ENCODE measurements at places on chromosomes 2 and 18.
A peak's percentile ranks its signal among the peaks of the same experiment; 100 is the strongest.

- ATAC-seq = peak; percentile 81
These were observed 90.7 kb downstream of the STK39 start for GRCh38 chr2:168156661-168157060.

DNA sequence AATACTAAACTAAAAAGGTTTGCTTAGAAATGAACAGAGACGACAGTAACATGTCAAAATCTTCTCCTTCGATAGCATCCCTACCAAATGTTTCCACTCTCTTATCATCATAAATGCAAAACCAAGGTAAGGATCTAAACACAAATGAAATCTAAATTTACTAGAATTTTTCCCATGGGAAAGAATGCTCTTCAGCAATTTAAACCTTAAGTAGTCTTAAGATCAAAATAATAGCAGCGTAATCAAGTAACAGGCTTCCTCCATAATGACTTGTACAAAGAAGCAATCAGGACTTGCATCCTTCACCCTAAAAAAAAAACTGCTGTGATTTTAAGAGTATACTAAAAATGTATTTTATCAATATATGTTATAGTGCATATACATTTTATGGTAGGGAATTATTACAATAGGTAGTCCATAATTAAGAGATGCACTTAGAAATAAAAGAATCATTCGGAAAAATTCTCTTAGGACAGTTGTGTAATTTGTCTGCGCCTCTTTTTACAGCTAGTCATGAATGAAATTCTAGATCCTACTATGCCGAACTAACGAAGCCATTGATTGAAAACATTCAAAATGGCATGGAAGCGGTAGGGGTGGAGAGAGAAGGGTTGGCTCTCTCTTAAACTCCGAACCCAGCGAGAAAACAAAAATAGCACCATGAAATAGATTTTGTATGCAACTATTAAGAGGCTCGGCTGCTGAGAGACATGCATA lies 1.3 kb downstream of the PGAP1 start:
- peak; percentile 10 for ATAC-seq

GRCh38 chr2:241381872-241382271 lies 25.8 kb downstream of the FARP2 start:
- peak; percentile 45 for ATAC-seq

DNA sequence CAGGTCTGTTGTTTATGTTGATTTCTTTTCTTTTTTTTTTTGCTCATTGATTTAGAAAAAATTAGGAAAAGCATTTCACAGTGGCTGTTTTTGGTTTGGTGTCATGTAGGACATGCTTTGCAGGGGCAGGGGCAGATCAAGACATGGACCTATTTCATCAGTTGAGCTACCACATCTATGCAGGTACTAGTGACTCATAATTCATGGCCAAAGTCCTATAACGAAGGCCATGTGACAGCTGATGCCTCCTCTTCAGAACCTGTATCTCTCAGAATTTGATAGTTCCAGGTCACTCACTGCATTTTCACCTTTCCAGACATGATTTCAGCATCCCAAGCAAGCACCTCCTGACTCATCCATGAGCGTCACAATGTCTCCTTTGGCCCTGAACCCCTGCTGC lies 195.8 kb downstream of the ALK start:
- ATAC-seq = no peak

DNA sequence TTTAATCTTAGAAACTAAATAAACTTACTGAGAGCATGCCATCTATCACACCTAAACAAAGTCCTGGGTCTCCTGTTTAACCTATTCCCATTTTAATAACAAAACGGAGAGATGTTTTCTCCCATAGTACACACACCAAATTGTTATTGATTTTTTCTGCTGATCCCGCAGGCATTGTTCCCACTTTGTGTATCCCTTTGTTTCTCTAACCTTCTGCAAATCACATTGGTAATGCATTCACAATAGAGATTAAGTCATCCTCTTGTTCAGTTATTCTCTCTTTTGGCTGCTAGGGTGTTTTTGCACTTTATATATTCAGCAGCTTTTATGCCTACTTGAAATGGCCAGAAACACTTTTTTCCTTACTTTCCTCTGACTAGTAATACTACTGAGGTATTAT lies 1071.9 kb upstream of the CDH2 start:
- no peak for ATAC-seq

DNA sequence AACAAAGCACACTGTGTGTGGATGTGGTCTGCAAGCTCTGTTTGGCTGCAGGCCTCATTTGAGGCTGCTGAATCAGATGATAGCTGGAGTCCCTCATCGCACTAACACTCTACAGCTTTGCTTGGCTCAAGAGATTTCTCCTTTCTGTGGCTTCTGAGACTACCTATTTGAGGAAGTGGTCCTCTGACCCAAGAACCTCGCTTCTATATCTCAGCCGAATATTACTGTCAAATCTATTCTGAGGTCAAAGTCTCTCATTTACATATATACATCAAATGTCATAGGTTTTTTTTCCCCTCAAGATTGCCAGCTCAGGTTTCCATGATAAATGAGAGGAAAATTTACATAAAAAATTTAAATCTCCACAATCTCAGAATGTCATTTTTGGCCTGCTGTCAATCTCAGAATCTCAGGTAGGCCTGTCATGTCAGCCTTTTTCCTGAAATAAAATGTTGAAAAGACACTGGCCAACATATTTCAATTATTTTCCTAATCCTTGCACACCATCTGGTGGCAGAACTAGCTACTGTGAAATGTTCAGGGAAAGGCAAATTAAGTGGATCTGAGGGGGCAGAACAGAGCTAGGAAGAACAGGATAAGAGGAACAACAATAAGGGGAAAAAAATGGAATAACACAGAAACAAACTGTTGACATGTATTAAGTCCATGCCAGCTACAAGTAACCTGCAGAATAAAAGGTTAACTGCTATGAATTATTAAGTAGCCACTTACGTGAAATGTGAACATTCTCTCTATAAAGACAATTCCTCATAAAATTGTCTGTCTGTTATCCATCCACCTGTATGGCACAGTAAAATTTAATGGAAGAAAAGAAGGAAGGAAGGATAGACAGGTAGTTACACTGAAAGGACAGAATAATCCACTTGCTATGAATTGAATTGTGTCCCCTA lies 39.3 kb downstream of the AP1S3 start:
- peak; percentile 89 for ATAC-seq

DNA sequence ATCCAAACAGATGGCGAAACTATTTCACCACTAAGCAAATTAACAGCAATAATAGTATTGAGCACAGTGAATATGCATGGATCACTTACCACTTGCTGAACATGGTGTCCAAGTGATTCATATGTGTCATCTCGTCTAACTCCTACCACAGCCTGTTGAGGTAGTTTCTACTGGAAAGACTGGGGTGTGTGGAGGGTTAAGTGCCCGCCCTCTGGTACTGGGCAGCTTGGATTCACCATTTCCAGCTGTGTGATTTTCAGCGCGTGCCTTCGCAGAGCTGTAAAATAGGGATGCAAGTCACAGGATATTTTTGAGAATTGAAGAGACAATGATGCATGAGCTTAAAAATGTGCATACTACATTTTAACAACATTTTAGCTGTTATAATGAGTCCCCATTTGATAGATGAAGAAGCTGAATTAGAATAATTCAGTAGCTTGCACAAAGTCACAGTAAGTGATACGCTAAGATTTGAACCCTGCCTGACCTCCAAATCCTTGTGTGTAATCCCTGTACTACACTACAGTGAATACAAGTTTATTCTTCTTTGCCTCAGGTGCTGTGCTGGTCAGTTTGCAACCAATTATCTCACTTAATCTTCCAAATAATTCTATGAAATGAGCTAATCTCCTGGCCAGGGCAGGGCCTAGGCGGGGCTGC lies 75.2 kb upstream of the SIX2 start:
- ATAC-seq = no peak

- ATAC-seq = no peak
These were observed 1507.2 kb upstream of the PIK3C3 start for GRCh38 chr18:40447820-40448219.

- ATAC-seq = no peak
These were observed 75.5 kb downstream of the DDX1 start for GRCh38 chr2:15666861-15667808.

DNA sequence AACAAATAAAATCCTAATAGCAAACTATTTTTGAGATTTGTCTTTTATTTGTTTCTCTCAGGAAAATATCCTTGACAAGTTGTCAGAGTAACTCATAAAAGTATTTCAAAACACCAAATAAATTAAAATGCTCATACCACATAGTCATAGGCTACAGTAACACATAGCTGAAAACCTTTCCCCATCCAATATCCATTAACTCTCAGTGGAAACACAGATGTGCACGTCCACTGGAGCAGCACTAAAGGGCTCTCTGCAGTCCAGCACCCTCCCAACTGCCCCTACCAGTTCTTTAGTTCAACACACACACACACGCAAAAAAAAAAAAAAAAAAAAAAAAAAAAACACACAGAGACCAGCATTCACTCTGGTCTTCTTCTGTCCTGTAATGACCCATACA lies 879 bp upstream of the XDH start:
- peak; percentile 54 for ATAC-seq

- no peak for ATAC-seq
These were observed 115.3 kb upstream of the FAM117B start for GRCh38 chr2:202519453-202519852.

- ATAC-seq = no peak
These were observed 213.9 kb downstream of the NDUFA10 start for GRCh38 chr2:239811111-239811781.

- peak; percentile 87 for ATAC-seq
These were observed 90.6 kb upstream of the ARL4C start for GRCh38 chr2:234587341-234588053.

- peak; percentile 75 for ATAC-seq
These were observed 96.0 kb upstream of the TTC39C start for GRCh38 chr18:23918395-23919032.

DNA sequence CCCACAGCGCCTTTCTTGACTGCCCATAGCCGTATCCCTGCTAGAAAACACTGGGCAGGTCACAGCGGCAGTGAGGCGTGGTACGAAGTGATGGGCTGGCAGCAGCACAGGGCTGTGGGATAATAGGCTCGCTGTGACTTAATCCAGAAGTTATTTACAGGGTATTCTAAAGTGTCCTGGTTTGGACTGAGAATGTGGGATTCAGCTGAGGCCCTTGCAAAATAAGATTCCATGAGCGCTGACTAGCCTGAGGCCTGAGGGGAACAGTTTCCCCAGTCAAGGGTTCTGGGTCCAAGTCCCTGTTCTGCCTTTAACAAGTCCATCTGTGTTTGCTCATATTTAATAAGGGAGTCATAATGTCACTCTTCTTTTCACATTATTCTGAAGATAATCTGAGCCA lies 34.6 kb downstream of the SETBP1 start:
- peak; percentile 84 for ATAC-seq

GRCh38 chr2:19728125-19728524 lies 173.7 kb downstream of the TTC32 start:
- no peak for ATAC-seq

GRCh38 chr2:48723129-48723528 lies 32.4 kb downstream of the LHCGR start:
- no peak for ATAC-seq

- no peak for ATAC-seq
These were observed 82.0 kb downstream of the FHOD3 start for GRCh38 chr18:36379435-36379984.

- ATAC-seq = no peak
These were observed 119.8 kb downstream of the RTTN start for GRCh38 chr18:70085641-70086040.

- ATAC-seq = no peak
These were observed 30.1 kb downstream of the INO80C start for GRCh38 chr18:35467624-35468016.

DNA sequence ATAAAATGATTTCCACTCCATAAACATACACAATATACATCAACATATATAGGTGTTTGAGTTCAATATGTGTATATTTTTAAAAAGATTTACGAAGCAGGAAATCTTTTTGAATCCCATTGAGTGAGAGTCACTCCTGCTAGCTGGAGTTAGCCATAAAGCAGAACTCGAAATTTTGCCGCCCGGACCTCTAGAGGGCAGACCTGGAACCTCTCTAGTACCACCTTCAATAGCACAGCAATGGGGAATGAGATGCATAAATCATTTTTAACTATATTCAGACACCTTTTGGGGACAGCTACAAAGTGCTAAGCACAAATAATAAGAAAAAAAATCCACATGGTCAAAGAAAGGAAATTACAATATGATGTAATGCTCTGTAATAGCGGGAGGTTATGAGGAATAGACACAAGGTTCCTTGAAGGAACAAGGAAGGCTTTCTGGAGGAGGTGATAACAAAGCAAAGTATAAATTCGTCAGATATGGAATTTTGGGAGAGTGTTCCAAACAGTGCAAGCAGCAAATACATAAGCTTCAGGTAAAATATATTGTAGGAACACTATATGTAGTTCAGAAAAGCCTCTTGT lies 533.4 kb downstream of the ERBB4 start:
- ATAC-seq = peak; percentile 89

DNA sequence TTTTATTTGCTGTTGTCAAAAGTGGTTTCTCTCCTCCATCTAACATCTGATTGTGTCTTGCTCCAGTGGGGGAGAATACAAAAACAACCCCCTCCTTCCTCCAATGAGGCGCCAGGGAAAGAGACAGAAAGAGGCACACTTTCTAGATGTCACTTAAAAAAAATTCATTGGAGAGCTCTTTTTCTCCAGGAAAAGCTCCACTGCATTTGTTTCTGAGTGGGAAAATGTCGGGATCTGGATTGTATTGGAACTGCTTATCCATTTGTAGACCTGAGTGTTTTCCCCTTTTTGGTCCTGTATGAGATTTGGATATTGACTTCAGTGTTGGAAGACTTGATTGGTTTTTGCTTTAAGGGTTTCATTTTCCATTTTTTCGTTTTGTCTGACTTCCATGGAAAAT lies 995 bp downstream of the MBD5 start:
- ATAC-seq = no peak

DNA sequence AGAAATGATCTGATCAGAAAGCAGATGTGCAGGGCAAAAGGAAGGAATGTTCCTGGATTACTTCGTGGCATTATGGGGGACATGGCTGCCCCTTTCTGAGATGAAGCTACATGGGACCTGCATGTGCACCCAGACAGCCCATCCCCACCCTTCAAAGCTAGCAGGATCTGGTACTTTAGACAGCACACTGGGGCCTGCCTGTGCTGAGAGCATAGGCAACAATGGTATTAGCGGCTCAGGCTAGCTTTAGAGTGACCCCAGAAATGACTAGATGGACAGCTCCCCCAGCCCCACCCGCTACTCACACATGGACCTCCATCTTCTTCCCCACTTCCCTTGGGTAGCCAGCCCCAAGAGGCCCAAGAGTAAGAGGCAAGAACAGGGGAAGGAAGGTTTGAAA lies 61.5 kb upstream of the NFE2L2 start:
- ATAC-seq = peak; percentile 41

DNA sequence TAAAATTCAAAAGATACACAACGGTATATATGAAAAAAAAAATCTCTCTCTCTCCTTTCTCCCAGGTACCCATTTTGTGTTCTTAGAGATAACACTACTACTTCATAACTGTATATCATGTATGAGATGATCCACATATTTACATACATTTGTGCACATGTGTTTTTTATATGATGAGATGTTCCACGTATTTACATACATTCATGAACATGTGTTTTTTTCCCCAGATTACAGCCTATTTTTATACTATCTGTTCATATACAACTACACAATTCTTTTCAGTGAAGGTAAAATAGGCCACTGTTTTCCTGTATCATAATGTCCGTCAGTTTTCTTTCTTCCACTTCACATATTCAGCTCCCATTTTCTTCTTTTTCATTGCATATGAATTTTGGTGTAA lies 808.9 kb downstream of the LRRTM4 start:
- ATAC-seq = no peak
